ENCODE measurements at places on chromosomes 5 and 9.

DNA sequence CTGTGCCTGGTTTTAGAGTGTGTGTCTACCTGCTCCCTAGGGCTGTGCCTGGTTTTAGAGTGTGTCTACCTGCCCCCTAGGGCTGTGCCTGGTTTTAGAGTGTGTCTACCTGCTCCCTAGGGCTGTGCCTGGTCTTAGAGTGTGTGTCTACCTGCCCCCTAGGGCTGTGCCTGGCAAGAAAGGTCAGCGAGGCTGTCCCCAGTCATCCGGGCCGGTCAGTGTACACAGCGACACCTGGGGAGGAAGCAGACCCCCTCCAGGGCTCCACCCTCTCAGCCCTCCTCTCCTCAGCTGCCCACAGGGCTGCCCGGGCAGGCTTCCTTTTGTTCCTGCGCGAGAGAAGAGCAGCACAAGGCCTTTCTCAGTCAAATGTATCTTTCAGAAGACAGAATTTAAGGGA lies 4.1 kb downstream of the NRARP start:
- DNase-seq: no peak

DNA sequence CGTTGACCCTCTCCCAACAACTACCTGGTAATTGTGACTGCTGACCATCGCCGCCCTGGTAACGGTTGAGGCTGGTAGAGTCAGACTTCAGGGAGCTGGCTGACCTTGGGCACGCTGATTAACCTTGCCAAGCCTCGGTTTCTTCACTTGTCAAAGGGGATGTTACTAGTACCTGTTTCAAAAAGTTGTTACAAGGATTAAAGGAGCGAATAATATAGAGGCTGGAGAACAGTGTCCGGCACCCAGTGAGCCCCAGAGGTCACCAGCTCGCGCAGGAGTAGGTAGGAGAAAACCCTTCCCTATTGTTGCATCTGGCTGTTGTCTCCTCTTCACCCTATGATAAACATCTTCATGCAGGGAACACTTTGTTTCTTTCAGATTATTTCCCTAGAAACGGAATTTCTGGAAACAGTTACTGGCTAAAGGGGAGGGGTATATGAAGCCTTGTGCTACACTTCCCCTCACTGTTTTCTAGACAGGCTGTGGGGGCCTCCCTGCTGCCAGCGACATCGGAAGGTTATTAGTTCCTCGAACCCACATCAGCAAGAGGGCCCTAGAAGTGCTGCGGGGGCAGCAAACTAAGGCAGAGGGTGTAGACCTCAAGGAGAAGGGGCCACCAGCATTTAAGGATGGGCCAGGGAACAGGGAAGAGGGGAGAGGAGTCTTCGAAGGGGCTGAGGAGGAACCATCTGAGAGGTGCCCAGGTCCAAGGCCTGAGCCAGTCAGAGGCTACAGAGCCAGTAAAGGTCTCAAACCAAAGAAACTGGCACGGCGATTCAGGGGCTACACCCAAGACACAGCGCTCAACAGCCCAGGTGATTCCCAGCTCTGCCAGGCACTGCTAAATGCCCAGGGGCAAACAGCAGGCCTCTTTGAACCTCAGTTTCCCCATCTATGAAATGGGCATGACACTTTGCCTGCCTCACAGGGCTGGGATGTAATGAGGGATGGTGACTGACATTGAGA lies 37.6 kb downstream of the HRH2 start:
- no peak for DNase-seq

- no peak for DNase-seq
These were observed 2.1 kb downstream of the NADK2 start for GRCh38 chr5:36239370-36240293.

GRCh38 chr5:17831279-17831678 lies 197.0 kb downstream of the TAF11L14 start:
- DNase-seq: no peak

DNA sequence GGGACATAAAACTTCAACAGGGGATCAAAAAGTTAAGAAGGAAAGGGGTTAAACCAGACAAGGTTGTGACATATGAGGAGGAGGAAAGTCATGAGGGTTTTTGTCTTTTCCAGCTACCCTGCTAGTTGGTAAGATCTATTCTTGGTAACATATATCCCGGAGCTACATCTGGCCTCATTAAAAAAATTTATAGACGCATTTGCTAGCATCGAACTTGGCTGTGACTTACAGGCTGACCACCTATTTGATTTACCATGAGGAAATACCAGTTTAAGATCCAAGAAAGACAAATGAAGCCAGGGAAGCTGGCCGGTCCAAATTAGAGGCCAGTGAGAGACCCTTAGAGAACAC lies 87.6 kb upstream of the NIPAL4 start:
- no peak for DNase-seq

- no peak for DNase-seq
These were observed 47.2 kb downstream of the BICD2 start for GRCh38 chr9:92717201-92718085.

- no peak for DNase-seq
These were observed 72.5 kb downstream of the SPIN1 start for GRCh38 chr9:88460587-88461332.

GRCh38 chr5:135254183-135254582 lies 144.8 kb downstream of the MACROH2A1 start:
- DNase-seq: no peak
